ENCODE measurements at places on chromosomes 6 and 20.
A peak's percentile ranks its signal among the peaks of the same experiment; 100 is the strongest.

DNA sequence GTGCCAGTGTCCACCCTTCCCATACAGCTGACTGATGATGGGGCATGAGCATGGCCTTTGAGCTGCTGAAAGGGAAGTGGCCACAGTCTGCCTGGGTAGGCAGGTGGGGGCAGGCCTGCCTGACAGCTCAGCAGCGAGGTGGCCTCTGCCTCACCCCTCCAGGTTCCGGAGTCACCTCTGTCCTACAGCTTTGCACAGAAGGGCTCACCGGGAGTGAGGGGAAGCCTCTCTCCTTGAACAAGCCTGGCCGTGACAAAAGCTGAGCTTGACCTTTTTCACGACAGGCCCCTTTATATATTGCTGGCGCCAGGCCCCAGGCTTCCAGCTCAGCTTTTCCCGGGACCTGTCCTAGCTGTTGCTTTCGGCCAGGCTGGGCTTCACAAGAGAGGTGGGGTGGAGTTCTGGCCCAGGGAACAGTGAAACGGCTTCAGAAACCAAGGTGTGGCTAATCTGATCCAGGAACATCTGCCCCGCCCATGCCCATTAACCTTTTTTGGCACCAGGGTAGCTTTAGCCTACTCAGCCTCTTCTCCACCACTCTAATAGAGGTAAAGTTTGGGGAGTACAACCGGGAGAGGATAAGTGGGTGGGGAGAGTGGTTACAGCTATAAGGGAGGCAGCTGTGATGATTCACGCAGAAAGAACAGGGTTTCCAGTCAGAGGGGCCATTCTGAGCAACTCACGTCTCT, 42.9 kb downstream of the C6orf132 start:
- no peak for DNase-seq

GRCh38 chr20:43536041-43536816, 22.6 kb upstream of the SGK2 start:
- DNase-seq = no peak

GRCh38 chr6:5217356-5217755, 43.4 kb downstream of the LYRM4 start:
- no peak for DNase-seq

- DNase-seq = peak; percentile 63
Measured at GRCh38 chr6:63764318-63764916, 128.8 kb downstream of the PHF3 start.

DNA sequence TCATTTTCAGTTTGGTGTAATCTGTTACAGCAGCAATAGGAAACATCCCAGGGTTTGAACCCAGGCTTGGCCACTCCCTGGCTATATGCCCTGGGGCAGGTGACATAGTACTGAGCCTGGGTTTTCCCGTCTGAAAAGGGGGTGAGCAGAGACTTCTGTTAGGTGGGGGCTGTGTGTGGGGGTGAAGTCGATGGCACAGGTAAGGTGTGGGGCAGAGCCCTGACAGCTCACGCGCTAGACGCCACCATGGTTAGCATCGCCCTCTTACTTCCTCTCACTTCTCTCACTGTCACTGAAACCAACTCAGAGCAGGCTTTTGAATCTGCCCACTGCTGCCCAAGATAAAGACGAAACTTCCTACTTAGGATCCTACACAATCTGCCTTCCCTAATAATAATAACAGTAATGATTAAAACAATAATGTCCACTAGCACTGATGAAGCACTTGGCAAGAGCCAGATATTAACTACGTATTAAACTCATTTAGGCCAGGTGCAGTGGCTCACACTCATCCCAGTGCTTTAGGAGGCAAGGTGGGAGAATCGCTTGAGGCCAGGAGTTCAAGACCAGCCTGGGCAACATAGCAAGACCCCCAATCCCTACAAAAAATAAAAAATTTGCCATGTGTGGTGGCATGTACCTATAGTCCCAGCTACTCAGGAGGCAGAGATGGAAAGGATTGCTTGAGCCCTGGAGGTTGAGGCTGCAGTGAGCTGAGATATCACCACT, 117.9 kb upstream of the PTPN1 start:
- peak; percentile 23 for DNase-seq

- DNase-seq = no peak
Measured at GRCh38 chr6:35810971-35811698, 6.0 kb downstream of the LHFPL5 start.

- DNase-seq = no peak
Measured at GRCh38 chr20:55882286-55882685, 123.0 kb downstream of the CBLN4 start.

DNA sequence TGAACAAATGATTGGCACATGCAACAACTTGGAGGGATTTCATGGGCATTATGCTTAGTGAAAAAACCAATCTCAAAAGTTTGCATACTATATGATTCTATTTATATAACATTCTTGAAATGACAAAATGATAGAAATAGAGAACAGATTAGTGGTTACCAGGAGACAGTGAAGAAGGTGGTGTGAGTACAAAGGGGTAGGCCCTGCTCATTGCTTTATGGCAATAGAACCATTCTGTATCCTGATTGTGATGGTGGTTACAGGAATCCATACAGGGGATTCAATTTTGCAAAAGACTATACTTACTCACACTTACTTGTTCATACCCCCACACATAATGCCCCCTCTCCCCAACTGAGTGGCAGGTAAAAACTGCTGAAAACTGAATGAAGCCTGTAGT, 30.2 kb upstream of the LAMA4 start:
- DNase-seq = no peak

Data from CD4-positive, alpha-beta T cell treated with Interleukin-12 subunit alpha and Interleukin-12 subunit beta, for 1 hour (primary cell).